CD8-positive, alpha-beta T cell (primary cell): ENCODE measurements at places on chromosomes 1 and 21.

- DNase-seq = no peak
These were observed 17.6 kb downstream of the PGBD2 start for GRCh38 chr1:248923352-248924338.

GRCh38 chr1:103911450-103911849 is 161.8 kb downstream of the AMY1C start:
- no peak for DNase-seq

DNA sequence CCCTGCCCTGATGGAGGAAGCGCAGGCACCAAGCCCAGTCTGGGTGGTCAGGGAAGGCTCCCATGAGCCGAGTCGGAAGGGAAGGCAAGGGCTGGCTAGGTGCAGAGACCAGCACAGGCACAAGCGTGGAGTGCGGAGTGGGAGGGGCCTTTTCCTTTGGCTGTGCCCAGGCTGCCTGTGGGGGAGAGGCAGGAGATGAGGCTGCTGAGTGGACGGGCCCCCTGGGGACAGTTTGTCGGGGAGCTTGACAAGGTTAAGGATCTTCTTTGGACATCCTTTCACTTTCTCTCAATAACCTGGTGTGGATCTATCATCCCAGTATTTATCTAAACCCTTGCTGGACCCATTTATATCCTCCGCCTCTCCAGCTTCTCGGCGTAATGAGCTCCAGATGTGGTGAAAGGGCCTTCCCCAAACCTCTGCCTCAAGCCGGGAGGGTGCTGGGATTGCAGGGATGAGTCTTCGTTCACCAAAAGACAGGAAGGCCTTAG is 42.9 kb downstream of the EPHB2 start:
- DNase-seq = no peak

DNA sequence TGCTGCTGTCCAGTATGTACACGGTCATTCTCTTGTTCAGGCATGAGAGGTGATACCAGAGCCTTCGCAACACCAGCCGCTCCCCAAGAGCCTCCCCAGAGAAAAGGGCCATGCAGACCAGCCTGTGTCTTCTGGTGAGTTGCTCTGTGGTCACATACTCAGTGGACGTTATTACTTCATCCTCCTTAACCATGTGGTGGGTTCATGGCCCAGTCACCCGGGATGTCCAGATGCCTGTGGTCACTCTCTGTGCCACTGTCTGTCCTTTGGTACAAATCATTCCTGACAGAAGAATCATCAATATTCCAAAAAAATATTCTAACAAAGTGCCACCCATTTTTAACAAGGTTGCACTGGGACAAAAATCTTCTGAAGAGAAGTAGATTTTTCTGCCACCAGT is 8.8 kb upstream of the ZNF124 start:
- DNase-seq = no peak

DNA sequence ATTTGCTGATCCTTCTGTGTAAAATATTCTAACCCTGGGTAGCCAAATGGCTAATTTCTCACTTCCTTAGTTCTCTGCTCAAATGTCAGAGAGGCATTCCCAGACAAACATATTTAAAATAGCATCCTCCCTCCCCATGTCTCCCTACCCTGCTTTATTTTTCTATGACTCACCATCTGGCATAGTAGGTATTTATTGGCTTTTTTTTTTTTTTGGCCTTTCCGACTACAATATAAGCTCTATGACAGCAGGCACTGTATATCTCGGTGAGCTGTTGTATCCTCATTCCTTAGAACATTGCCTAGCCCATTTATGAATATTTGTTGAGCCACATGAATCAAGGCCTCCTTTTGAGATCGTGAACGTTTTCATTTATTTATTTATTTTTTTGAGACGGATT is 1.5 kb upstream of the NEK7 start:
- no peak for DNase-seq

GRCh38 chr21:34363733-34364132 is at the start of gene KCNE2:
Gene KCNE2, plus strand, starts transcription at chr21:34364006. Its CDS starts 6,473 bp downstream, at chr21:34370479.
- no peak for DNase-seq

GRCh38 chr21:41975391-41976272 is 21.8 kb upstream of the C2CD2 start:
- DNase-seq = no peak
